ENCODE measurements at places on chromosomes 13 and 19. TPM values are rescaled to one million over a fixed set of nuclear protein-coding genes. Genes with fewer than 3 reads are reported as not detected.

Gene MEGF8
- total RNA-seq: 14.0 TPM

Gene ZFP14
- total RNA-seq: 2.6 TPM

Gene TMEM59L
- total RNA-seq: 0.79 TPM

Gene ADGRE1
- total RNA-seq: not detected

Gene FCAR
- total RNA-seq: not detected

Gene RNF225
- 1.9 TPM for total RNA-seq

Gene COX6B2
- 0.26 TPM for total RNA-seq

Gene CLC
- total RNA-seq: not detected

Gene TEX29
- not detected for total RNA-seq

Gene LGALS14
- total RNA-seq: not detected

Gene CYP2A7
- not detected for total RNA-seq

Gene UBE2L5
- not detected for total RNA-seq

Gene RGL3
- total RNA-seq: 0.26 TPM

Gene THAP8
- total RNA-seq: 2.0 TPM

Gene OR4F17
- total RNA-seq: not detected

Gene ZNF177
- 1.2 TPM for total RNA-seq

Gene ZNF845
- total RNA-seq: 11.1 TPM

Gene ZNF763
- total RNA-seq: 1.3 TPM

Gene SPACA4
- total RNA-seq: under 0.01 TPM

Gene LYPD3
- total RNA-seq: 87.9 TPM

Gene LAIR2
- not detected for total RNA-seq

Gene ZNF497
- total RNA-seq: 0.53 TPM

Gene CD209
- not detected for total RNA-seq

Gene CSNK1A1L
- total RNA-seq: not detected

Gene ZNF99
- not detected for total RNA-seq

Gene ZNF665
- 1.6 TPM for total RNA-seq

Gene ZNF792
- total RNA-seq: 1.8 TPM

Gene ADAMTSL5
- total RNA-seq: 3.6 TPM

Gene MPND
- 3.7 TPM for total RNA-seq

Gene ZNF442
- total RNA-seq: 6.3 TPM

Gene LSR
- 27.0 TPM for total RNA-seq
